Fibroblast of the conjunctiva (primary cell): ENCODE measurements at places on chromosomes 16 and 17.

GRCh38 chr17:49640556-49640955 lies 37.3 kb downstream of the SPOP start:
- peak; percentile 37 for DNase-seq

DNA sequence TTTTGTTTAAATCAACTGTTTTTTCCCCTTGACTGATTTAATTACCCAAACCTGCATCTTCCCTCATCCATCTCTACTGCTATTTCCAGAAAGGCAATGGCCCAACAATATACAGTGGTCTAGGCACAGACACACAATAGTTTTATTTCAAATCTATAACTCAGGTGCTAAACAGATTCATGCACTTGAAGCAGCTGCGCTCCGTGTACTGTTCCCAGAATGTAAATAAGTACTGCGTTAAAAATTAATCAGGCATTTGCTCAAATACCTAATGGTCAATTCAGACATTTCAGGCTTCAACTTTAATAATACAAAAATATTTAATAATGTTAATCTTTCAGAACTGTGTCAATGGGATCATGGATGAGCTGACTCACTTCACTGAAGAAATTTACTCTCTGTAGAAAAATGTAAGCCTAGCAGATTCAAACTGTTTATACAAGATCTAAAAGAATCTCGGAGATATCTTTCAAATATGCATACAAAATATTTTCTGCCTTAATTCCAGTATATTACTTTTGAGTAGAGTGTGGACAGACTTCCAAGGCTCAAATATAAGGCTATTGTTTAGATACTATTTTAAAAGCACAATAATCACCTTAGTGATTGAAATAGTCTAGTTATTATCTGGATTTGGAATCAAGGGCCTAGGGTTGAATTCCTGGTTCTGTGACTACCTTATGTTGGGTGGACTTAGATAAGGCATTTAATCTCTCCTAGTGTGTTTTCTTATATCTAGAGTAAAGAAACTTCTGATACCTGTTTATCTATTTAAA lies 97.4 kb upstream of the PSMD7 start:
- DNase-seq, result no peak

- peak; percentile 89 for DNase-seq
Observed at GRCh38 chr17:36948717-36949460, at the start of gene AATF. AATF (plus strand) TSS chr17:36948954; CDS start chr17:36949126, 172 bp downstream.

- DNase-seq, result no peak
Observed at GRCh38 chr17:41658846-41659245, 29.8 kb upstream of the EIF1 start.

DNA sequence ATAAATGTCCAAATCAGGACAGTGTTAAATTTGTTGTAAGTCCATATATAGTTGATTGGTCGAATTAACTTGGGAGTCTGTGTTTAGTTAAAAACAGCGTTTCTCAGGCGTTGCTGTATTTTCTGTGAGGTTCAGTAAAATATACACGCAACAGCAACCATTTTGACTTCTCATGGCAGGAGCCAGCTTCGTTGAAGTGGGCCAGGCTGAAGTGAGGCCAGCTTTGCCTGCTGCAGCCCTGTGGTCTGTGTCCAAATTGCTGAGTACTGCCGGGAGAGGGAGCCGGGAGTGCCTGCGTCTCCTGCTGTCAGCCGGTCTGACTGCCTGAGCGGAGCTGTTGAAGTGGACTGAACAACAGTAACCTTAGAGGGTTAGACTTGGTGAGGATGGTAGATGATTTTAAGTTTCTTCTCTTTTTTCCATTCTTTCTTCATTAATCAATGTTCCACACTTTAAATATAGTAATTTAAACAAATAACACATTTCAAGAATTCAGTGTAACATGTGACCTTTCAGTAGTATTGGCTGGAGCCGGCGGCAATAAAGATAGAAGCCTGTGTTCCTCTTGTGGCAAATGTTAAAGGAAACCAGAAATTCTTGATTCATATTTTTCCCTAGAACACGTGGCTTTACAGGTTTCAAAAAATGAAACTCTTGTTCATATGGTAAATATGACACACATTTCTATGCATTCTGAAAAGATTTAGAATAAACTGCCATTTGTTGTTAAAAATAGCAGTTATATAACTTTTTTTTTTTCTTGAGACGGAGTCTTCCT lies 37.0 kb upstream of the ZNF750 start:
- peak; percentile 54 for DNase-seq

DNA sequence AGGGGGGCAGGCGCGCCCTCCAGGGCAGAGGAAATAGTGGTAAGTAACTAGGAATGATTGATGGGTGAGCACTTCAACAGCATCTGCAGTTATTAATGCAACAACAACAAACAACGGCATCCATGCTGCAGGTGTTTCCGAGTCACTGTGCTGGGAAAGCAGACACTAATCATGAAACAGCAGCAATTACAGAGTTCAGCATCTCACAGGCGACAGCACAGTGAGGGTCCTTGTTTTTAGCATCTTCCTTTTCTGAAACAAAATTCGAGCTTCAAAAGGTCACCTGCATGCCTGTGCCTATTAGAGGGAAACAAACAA lies 191.9 kb downstream of the SLC39A11 start:
- DNase-seq, result no peak

DNA sequence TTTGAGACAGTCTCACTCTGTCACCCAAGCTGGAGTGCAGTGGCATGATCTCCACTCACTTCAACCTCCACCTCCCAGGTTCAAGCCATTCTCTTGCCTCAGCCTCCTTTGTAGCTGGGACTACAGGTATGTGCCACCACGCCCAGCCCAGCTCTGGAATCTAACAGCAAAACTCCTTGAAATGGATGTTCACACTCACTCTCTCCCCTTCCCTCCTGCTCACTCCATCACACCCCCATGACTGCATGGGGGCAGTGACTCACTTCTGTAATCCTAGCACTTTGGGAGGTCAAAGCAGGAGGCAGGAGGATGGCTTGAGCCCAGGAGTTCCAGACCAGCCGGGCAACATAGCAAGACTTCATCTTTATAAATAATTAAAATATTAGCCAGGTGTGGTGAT lies 11.1 kb upstream of the TFAP4 start:
- DNase-seq, result peak; percentile 29

DNA sequence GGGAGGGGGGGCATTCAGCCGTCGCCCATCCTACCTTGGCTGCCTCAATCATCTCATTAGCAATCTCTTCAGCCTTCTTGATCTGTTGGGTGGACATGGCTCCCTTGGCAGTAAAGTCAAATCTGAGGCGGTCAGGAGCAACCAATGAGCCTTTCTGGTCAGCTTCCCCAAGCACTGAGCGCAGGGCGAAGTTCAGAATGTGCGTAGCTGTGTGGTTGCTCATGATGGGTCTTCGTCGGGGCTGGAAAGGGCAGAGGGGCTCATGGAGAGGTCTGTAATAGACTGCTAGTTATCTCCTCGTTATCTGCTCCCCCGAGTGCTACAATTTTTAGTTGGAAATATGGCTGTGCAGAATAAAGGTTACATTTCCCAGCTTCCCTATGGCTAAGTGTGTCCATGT lies 7.2 kb upstream of the EXOSC6 start:
- DNase-seq, result no peak

DNA sequence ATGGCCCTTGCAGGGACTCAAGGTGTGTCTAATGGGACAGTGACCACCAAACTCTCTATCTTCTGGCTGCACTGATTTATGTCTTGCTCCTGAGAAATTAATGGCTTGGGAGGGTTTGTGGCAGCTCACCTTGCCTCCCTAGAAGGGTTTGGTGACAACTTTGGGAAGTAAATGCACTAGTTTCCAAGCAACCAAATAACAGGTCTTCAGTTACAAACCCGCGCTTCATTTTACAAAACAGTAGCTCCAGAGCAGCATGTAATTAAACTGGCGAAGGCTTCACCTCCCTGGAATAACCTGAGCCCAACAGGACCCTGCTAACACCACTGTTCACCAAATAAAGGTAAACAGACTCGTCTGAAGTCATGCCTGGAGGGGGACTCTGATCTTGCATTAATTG lies 318.3 kb downstream of the SLC39A11 start:
- DNase-seq, result no peak

DNA sequence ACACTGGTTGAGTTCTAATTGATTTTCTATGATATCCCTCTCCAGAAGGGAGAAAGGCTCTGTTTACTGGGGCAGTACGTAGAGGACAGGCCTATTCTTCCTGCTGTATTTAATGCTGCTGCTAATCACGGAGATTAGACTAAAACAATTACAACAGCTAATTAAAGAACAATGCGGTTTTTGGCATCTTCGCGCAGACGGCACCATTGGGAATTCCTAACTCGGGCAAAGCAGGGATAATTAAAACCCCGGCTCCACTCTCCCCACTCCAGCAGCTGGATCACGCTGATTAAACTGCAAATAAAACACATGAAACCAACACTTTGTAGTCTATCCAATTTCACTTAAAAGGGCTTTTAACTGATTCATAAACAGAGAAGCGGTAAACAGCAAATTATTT lies 147.6 kb downstream of the XYLT1 start:
- DNase-seq, result no peak

DNA sequence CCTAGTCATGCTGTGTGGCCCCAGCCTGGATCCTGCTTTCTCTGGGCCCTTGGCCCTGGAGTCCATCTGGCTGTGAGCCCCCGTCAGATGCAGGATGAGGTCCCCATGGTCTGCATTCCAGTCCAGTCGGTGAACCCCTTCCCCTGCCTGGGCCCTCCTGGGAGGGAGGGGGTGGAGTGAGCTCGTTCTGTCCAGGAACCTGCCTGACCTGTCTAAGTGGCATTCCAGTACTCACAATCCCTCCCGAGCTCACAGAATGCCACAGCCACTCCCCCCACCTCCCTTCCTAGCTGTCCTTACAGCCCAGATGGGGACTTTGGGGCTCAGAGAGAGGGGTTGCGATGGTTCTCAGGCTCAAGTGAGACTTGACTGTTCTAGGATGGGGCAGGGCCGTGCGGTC lies 15.5 kb downstream of the SPNS2 start:
- DNase-seq, result no peak

DNA sequence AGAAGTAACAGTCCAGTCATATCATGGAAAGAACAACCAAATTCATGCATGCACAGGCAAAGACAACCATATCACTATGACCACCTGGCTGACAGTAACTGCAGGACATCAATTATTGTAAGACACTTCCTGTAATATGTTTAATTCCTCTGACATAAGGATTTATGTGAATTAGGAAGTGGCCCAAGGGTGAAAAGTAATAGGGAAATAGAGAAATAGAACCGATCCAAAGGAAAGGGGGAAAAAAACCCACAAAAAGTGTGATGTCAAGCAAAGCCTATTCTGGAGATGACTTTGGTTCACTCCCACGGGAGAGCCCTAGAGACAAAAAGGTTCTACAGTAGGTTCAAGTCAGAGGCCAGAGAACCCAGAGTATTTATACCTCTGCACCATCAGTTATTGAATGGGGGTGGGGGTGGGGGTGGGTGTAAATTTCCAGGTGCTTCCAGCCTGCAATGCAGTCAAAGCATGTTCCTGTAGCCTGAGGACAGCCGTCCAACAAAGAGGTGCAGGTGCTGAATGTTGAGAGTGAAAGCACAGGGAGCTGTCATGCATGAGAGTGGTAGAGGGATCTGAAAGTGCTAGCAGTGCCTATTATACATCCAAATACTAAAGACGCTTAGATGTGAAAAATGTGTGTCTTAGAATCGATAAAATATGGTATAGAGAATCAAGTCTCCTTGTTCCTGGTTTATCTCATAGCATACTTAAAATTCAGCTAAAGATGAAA lies 95.6 kb upstream of the HLF start:
- no peak for DNase-seq

GRCh38 chr17:4843321-4844000 lies 10.3 kb downstream of the MINK1 start:
- no peak for DNase-seq

- no peak for DNase-seq
Observed at GRCh38 chr17:78910497-78911284, 7.7 kb upstream of the CEP295NL start.

- DNase-seq, result no peak
Observed at GRCh38 chr17:15157051-15157450, 108.1 kb downstream of the PMP22 start.

DNA sequence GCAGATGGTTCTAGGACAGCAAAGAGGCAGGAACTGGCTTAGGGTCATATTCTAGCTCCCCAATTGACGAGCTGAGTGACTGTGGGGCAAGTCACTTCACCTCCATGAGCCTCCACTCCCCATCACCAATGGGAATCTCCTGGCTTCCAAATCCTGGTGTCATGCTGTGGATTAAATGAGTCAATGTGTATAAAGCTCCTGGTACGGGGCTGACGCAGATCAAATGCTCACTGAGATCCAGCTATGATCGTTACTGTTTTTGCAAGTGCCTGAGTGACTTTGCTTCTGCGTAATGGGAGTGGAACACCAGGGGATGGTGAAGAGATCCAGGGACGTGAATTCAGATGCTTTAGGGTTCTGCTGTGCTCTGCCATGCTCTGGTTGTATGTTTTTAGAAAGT lies 2.4 kb downstream of the SEC14L5 start:
- DNase-seq, result no peak

DNA sequence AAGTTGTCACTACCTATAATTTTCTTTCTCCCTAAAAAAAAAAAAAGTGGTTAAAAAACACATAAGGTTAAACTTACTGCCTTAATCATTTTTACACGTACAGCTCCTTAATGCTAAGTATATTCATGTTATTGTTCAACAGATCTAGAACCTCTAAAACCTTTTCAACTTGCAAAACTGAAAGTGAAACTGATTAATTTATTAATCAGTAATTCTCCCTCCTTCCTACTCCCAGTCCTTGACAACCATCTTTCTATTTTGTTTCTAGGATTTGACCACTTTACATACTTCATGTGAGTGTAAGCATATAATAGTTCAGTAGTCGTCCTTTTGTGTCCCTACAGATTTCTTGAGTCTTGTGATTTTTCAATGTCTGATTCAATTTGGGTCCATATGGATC lies 251.4 kb upstream of the KIF2B start:
- no peak for DNase-seq

- DNase-seq, result no peak
Observed at GRCh38 chr16:50183316-50183715, 30.2 kb downstream of the TENT4B start.

- no peak for DNase-seq
Observed at GRCh38 chr16:19984135-19984534, 89.6 kb downstream of the GPR139 start.

DNA sequence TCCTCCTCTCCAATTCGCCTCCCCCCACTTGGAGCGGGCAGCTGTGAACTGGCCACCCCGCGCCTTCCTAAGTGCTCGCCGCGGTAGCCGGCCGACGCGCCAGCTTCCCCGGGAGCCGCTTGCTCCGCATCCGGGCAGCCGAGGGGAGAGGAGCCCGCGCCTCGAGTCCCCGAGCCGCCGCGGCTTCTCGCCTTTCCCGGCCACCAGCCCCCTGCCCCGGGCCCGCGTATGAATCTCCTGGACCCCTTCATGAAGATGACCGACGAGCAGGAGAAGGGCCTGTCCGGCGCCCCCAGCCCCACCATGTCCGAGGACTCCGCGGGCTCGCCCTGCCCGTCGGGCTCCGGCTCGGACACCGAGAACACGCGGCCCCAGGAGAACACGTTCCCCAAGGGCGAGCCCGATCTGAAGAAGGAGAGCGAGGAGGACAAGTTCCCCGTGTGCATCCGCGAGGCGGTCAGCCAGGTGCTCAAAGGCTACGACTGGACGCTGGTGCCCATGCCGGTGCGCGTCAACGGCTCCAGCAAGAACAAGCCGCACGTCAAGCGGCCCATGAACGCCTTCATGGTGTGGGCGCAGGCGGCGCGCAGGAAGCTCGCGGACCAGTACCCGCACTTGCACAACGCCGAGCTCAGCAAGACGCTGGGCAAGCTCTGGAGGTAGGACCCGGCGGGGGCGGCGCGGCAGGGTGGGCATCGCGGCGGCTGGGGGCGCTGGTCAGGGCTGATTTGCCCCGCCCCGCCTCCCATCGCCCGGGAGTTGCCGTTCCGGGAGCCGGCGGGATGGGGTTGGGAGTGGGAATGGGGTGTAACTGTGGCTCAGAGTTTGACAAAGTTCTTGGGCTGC lies 567 bp downstream of the SOX9 start:
- DNase-seq, result no peak

- no peak for DNase-seq
Observed at GRCh38 chr16:4801962-4802658, at the start of gene ROGDI. ROGDI (minus strand) TSS chr16:4802633; CDS start chr16:4802571, 62 bp downstream.
